ENCODE measurements at places on chromosomes 5 and 9. TPM values are rescaled to one million over a fixed set of nuclear protein-coding genes. Genes with fewer than 3 reads are reported as not detected.
A peak's percentile ranks its signal among the peaks of the same experiment; 100 is the strongest.

The RGS7BP gene
- total RNA-seq, result 2.4 TPM

The CD14 gene
- total RNA-seq, result 127 TPM

The N4BP3 gene
- total RNA-seq, result 5.2 TPM

The HMGCS1 gene
- 167 TPM for total RNA-seq

DNA sequence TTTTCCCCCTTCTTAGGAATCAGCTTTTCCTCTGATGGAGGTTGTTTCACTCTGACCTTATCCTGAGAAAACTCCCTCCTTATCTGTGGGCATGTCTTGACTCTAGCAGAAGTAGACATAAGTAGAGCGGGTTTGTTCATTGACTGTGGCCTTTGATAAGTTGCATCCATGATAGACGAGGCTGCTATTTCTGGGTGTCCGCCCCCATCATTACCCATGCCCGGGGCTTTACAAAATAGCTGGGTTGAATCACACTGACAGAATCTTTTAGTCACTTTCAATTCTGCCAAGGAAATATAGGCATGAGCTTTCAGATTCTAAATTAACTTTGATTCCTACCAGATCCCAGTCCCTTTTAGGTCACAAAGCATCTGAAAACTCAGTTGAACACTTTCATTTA, 223.8 kb downstream of the SEC61B start:
- no peaks in the 10 kb centered on the region for H3K4me1 ChIP-seq
- H3K36me3 ChIP-seq, result no peaks in the 10 kb centered on the region
- no peaks in the 10 kb centered on the region for H3K27me3 ChIP-seq

DNA sequence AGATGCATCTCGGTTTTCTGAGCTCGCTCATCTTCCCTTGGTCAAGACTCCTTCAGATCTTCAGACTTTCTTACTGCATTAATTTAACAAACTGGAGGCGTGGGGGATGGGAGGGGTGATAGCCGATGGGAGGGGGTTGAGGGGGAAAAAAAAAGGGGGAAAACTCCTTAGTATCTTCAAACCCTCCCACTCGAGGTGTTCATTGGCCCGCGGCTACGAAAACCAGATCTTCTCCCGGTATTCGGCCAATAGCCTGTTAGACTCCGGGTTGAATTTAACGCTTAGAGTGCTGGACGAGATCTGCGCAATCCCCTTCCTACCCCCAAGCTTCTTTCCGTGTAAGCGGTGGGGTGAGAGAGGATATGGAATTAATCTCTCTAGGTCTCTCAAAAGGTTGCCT, 689 bp upstream of the GLRA1 start:
- H3K27me3 ChIP-seq, result peaks cover 9% of the 10 kb centered on the region
- no peaks in the 10 kb centered on the region for H3K36me3 ChIP-seq
- H3K4me1 ChIP-seq, result no peaks in the 10 kb centered on the region
- no peak for DNase-seq
- no peak overlapping the region for H3K4me3 ChIP-seq

DNA sequence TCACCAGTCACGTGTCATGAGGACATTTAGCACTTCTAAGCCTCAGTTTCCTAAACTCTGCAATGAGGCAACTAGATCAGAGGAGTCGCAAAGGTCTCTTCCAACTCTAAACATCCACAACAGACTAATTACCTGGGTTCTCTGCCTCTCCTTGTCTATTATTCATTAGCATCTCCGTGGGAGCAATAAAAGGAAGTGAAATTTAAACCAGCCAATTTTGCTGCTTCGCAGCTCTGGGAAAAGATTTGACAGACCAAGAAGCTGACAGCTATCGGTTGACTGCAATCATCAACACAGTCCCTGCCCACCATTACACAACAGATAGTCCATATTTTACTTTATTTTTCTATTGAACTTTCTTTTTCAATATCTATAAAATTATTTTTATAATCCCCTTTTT, 308.9 kb downstream of the NR2F1-AS1 start:
- no peak for DNase-seq
- no peaks in the 10 kb centered on the region for H3K4me1 ChIP-seq
- H3K27ac ChIP-seq, result no peak overlapping the region
- no peaks in the 10 kb centered on the region for H3K36me3 ChIP-seq

DNA sequence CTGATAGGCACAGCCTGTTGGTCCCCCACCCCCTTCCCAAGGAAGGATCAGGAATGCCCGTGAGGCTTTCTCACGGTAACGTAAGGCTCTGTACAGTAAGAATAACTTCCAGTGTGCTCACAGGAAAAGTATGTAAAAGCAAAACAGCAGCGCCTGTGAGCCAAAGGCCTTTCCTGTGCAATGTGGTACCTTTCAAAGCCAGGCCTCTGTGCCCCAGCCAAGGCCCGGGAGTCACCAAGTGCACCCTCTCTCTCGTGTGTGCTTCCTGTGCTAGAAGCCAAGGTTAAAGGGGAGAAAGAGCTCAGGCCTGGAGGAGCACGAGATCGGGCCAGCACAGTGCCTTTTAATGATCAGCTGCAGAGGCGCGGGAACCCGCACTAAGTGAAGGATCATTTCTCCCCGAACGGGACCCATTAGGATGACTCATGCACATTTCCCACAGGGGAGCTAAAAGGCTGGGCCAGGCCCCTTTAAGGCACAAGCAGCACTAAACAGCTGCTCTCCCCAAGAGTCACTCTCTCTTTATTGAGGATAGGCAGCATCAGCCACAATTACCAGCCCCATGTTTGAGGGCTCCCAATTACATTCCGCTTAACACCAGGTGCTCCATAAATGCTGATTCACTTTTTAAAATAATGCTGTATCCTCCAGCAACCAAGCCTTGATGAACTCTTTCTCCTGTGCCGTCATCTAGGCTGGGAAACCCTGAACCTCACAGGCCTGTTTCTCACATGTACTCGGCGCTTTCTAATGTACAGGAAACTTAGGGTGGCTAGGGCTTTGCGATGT, 42.8 kb downstream of the SHB start:
- H3K27me3 ChIP-seq, result no peaks in the 10 kb centered on the region
- peak overlapping the region; percentile 74 for H3K27ac ChIP-seq
- H3K4me3 ChIP-seq, result no peak overlapping the region
- H3K36me3 ChIP-seq, result no peaks in the 10 kb centered on the region
- peaks cover 52% of the 10 kb centered on the region for H3K4me1 ChIP-seq
- DNase-seq, result no peak

- H3K27ac ChIP-seq, result no peak overlapping the region
- no peaks in the 10 kb centered on the region for H3K36me3 ChIP-seq
- DNase-seq, result peak; percentile 73
- H3K4me1 ChIP-seq, result peaks cover 4% of the 10 kb centered on the region
- H3K4me3 ChIP-seq, result no peak overlapping the region
- no peaks in the 10 kb centered on the region for H3K27me3 ChIP-seq
These were observed 332.3 kb downstream of the CWC27 start for GRCh38 chr5:65100911-65101631.

DNA sequence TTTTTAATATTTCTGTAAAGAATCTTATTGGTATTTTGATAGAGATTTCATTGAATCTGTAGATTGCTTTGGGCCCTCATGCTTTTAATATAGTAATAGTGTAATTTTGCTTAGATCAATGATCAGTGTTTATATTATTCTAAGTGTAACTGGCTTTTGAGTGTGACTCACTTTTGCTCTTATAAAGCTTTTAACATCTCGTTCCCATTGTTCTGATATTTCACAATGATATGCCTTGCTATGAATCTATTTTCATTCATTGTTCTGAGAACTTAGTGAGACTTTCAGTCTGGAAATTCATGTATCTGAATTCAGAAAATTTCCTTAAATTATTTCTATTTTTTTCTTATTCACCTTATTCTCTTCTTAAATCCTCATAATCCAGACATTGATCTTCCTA, 13.5 kb upstream of the MAMDC2 start:
- DNase-seq, result no peak
- H3K27ac ChIP-seq, result no peak overlapping the region
- H3K4me3 ChIP-seq, result no peak overlapping the region
- H3K27me3 ChIP-seq, result no peaks in the 10 kb centered on the region
